ENCODE measurements at places on chromosomes 4 and X. TPM values are rescaled to one million over a fixed set of nuclear protein-coding genes. Genes with fewer than 3 reads are reported as not detected.

SRPX gene
- total RNA-seq, result 47.4 TPM

TXK gene
- 0.35 TPM for total RNA-seq

NDST4 gene
- 1.6 TPM for total RNA-seq

ATXN3L gene
- total RNA-seq, result not detected

ARMCX1 gene
- 74.7 TPM for total RNA-seq

NEK1 gene
- total RNA-seq, result 12.3 TPM

SPP1 gene
- 238 TPM for total RNA-seq

OTC gene
- total RNA-seq, result 0.04 TPM

SHOX gene
- 2.3 TPM for total RNA-seq

PABPC5 gene
- total RNA-seq, result 5.1 TPM

NPY5R gene
- total RNA-seq, result 0.13 TPM

ERCC6L gene
- 1.5 TPM for total RNA-seq

DNA sequence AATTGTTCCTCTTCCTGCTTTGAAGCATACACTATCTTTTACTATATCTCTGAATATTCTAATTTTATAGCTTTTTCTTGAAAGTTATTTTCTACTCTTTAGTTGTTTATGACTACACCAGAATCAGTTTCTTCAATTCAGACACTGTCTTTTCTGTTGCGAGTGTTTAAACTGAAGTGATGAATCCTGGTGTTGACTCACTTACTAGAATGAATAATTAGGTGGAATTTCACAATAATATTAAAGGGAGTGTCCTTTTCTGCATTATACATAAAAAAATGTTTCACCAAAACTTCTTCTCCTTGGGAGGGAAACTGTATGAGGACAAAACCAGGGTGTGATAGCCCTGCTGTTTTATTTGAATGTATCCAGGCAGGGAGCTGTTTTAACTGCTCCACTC is 1383.1 kb downstream of the C4orf33 start:
- no peaks in the 10 kb centered on the region for H3K27me3 ChIP-seq
- H3K36me3 ChIP-seq, result no peaks in the 10 kb centered on the region
- DNase-seq, result no peak
- no peak overlapping the region for H3K4me3 ChIP-seq
- H3K4me1 ChIP-seq, result no peaks in the 10 kb centered on the region

DNA sequence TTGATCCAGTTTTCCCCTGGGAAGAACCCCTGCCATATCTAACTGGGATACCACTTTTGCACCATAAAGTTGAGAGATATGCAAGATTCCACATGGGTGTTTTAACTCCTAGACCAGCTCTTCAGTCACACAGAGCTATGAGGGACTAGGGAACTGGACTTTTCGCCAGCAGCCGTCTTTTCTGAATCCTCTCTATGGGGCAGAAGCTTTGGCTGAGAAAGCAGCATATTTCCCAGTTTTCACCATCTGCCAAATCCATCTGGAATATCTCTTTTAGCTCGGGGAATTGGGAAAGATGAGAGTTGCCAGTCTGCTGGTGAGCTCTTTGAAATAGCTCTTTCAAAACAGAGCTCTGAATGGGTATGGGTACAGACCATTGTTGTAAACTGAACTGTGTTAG is 20.9 kb downstream of the APOOL start:
- H3K4me1 ChIP-seq, result no peaks in the 10 kb centered on the region
- H3K27me3 ChIP-seq, result peaks cover 7% of the 10 kb centered on the region
- no peak for DNase-seq
- H3K36me3 ChIP-seq, result no peaks in the 10 kb centered on the region
- H3K4me3 ChIP-seq, result no peak overlapping the region

DNA sequence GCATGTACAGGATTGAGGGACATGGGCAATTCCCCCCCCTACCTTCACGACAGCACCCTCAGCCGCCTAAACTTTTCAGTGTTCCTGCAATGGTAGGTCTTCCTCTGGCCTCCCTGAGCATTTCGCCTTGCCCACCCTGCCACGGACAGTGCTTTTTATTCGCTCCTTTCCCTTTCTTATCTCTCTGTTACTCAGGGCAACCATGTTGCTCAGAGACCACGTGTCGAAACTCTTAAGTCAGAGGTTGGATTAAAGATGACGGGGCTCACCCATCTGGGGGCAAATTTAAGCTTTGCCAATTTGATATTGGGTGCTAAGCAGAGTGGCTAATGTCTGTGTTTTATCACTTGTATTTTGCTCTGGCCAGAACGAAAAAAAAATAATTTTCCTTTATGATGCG is 20.4 kb downstream of the TENM3 start:
- no peak overlapping the region for H3K4me3 ChIP-seq
- H3K27me3 ChIP-seq, result no peaks in the 10 kb centered on the region
- no peak overlapping the region for H3K27ac ChIP-seq
- H3K4me1 ChIP-seq, result no peaks in the 10 kb centered on the region

GRCh38 chrX:64204252-64204651 is 1.3 kb downstream of the AMER1 start:
- H3K4me3 ChIP-seq, result peak overlapping the region; percentile 52
- peak; percentile 10 for DNase-seq
- H3K27me3 ChIP-seq, result no peaks in the 10 kb centered on the region
- peak overlapping the region; percentile 91 for H3K27ac ChIP-seq
- H3K36me3 ChIP-seq, result no peaks in the 10 kb centered on the region

GRCh38 chr4:38069271-38069760 is 109.1 kb downstream of the PTTG2 start:
- H3K27ac ChIP-seq, result no peak overlapping the region
- peaks cover 12% of the 10 kb centered on the region for H3K36me3 ChIP-seq
- H3K27me3 ChIP-seq, result no peaks in the 10 kb centered on the region
- no peak overlapping the region for H3K4me3 ChIP-seq

DNA sequence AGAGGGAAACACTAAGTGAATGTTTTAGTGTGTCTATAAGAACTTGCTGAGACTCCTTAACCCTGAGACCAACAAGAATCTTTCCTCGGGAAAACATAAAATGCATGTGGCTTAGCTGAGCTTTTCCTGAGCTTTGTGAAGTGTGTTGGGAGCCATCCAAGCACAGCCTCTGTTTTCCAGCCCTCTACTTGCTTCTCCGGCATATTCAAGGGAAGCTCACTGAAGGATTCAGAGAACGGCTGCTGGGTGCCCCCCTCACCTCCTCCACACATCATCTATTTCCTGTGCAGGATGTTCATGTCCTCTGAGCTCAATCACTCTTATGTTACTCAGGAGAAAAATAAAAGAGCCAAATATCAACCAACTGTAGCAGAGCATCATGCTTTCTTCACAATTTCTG is 492.1 kb downstream of the IL15 start:
- peak overlapping the region; percentile 57 for H3K27ac ChIP-seq
- H3K36me3 ChIP-seq, result peaks cover 3% of the 10 kb centered on the region
- no peaks in the 10 kb centered on the region for H3K27me3 ChIP-seq
- H3K4me3 ChIP-seq, result no peak overlapping the region
- H3K4me1 ChIP-seq, result no peaks in the 10 kb centered on the region

- DNase-seq, result peak; percentile 92
- H3K36me3 ChIP-seq, result no peaks in the 10 kb centered on the region
- H3K27me3 ChIP-seq, result peaks cover 25% of the 10 kb centered on the region
- no peak overlapping the region for H3K4me3 ChIP-seq
Observed at GRCh38 chr4:2393353-2394270, 24.8 kb downstream of the ZFYVE28 start.

GRCh38 chrX:333611-334311 is 15.2 kb upstream of the GTPBP6 start:
- no peak overlapping the region for H3K27ac ChIP-seq
- H3K4me3 ChIP-seq, result no peak overlapping the region
- H3K36me3 ChIP-seq, result peaks cover 56% of the 10 kb centered on the region
- H3K4me1 ChIP-seq, result peaks cover 11% of the 10 kb centered on the region
- DNase-seq, result no peak
- H3K27me3 ChIP-seq, result peaks cover 16% of the 10 kb centered on the region

- no peaks in the 10 kb centered on the region for H3K4me1 ChIP-seq
- DNase-seq, result peak; percentile 64
- peak overlapping the region; percentile 13 for H3K4me3 ChIP-seq
- no peak overlapping the region for H3K27ac ChIP-seq
- H3K27me3 ChIP-seq, result peaks cover 14% of the 10 kb centered on the region
- no peaks in the 10 kb centered on the region for H3K36me3 ChIP-seq
Observed at GRCh38 chrX:25144043-25144940, 128.5 kb upstream of the ARX start.

GRCh38 chr4:38456096-38456495 is 207.9 kb upstream of the KLF3 start:
- no peak for DNase-seq
- no peaks in the 10 kb centered on the region for H3K27me3 ChIP-seq
- no peaks in the 10 kb centered on the region for H3K4me1 ChIP-seq
- no peak overlapping the region for H3K27ac ChIP-seq

DNA sequence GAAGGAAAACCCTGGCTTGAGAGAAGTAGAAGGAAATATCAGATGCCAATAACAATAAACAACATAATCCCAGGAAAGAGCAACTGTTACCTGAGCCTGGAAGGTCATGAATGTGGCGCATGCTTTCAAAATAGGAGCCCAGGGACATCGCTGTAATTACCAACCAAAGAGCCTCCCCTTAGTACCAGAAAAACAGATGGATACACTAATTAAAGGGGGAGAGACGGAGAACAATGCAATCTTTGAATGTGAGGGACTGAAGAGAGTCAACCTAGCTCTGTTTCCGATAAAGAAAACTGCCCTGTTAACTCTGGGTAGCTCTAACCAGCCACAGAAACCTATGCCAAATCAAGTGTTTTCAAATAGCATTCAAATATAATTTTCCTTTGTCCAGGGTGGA is 161.4 kb downstream of the ENOX2 start:
- peaks cover 5% of the 10 kb centered on the region for H3K27me3 ChIP-seq
- no peaks in the 10 kb centered on the region for H3K4me1 ChIP-seq
- no peak for DNase-seq

GRCh38 chr4:29131304-29131703 is 1588.9 kb upstream of the PCDH7 start:
- no peaks in the 10 kb centered on the region for H3K4me1 ChIP-seq
- no peaks in the 10 kb centered on the region for H3K27me3 ChIP-seq
- DNase-seq, result no peak

DNA sequence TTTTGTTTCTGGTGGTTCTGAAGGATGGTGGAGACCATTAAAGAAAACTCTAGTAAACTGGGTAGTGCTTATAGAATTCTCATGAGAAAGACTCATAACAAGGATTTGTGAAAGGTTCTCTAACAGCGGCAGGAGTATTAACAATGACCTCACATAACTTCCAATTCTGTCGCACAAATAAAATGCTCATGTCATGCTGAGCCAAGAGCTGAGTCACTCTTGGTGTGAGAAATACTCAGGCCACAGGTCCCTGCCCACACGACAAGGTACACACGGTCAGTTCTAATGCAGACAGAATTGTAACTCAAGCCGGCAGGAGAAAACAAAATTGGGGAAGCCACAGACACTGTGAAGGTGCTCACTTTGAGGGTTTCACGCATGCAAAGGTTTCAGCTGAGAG is 34.4 kb upstream of the C4orf50 start:
- H3K4me1 ChIP-seq, result peaks cover 3% of the 10 kb centered on the region
- DNase-seq, result no peak
- H3K4me3 ChIP-seq, result no peak overlapping the region
- no peak overlapping the region for H3K27ac ChIP-seq
- no peaks in the 10 kb centered on the region for H3K36me3 ChIP-seq

DNA sequence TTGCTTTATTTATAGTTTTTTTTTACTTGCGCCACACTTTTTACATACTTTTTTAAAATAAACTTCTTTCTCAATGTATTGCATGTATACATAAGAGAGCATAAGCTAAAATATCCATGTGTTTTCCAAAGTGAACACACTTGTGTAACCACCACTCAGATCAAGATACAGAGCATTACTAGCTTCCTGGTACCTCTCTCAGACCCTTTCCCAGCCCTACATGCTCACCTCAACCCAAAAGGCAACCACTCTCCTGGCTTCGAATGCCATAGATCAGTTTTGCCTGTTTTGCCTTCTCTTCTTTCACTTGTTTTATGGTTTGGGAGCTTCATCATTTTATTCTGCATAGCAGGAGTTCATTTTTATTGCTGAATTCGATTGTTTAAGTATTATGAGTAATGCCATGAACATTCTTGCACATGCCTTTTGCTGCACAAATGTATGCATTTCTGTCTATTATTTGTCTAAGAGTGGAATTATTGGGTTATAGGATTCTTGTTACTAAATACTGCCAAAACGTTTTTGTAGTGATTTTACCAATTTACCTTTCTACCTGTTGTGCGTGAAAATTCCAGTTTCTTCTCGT is 45.9 kb upstream of the NUDT6 start:
- H3K4me1 ChIP-seq, result no peaks in the 10 kb centered on the region
- no peak for DNase-seq

GRCh38 chr4:128483816-128484215 is 196.2 kb upstream of the PGRMC2 start:
- peaks cover 3% of the 10 kb centered on the region for H3K4me1 ChIP-seq
- no peaks in the 10 kb centered on the region for H3K27me3 ChIP-seq
- peak; percentile 85 for DNase-seq
- H3K27ac ChIP-seq, result peak overlapping the region; percentile 33
- no peak overlapping the region for H3K4me3 ChIP-seq
- H3K36me3 ChIP-seq, result no peaks in the 10 kb centered on the region

GRCh38 chr4:8033067-8033755 is 93.5 kb upstream of the AFAP1 start:
- H3K4me3 ChIP-seq, result no peak overlapping the region
- no peak for DNase-seq
- H3K36me3 ChIP-seq, result no peaks in the 10 kb centered on the region
- H3K27me3 ChIP-seq, result peaks cover 5% of the 10 kb centered on the region

GRCh38 chr4:10253765-10254164 is 137.2 kb upstream of the WDR1 start:
- no peaks in the 10 kb centered on the region for H3K4me1 ChIP-seq
- no peaks in the 10 kb centered on the region for H3K36me3 ChIP-seq
- DNase-seq, result no peak
- no peak overlapping the region for H3K4me3 ChIP-seq
- no peaks in the 10 kb centered on the region for H3K27me3 ChIP-seq

GRCh38 chr4:43864616-43865146 is 583.9 kb downstream of the KCTD8 start:
- no peak overlapping the region for H3K27ac ChIP-seq
- H3K36me3 ChIP-seq, result no peaks in the 10 kb centered on the region
- no peaks in the 10 kb centered on the region for H3K4me1 ChIP-seq
- H3K4me3 ChIP-seq, result no peak overlapping the region
- no peak for DNase-seq

DNA sequence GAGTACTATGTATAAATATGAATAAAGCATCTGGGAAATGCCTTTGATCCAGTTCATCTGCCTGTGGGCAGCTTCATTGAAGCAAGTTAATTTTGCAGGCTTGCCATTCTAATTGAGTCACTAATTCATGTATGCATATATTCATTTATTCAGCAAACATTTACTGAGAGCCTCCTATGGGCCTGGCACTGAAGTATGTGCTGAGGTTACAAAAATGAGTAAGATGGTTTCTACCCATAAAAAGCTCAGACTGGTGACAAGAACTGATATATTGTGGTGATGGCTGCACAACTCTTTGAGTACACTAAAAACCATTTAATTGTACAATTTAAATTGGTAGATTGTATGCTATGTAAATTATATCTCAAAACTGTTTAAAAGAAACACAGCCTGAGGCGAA is 1.1 kb upstream of the MRPL1 start:
- H3K36me3 ChIP-seq, result no peaks in the 10 kb centered on the region
- no peak for DNase-seq
- H3K27ac ChIP-seq, result peak overlapping the region; percentile 100
- peaks cover 3% of the 10 kb centered on the region for H3K4me1 ChIP-seq
- H3K27me3 ChIP-seq, result no peaks in the 10 kb centered on the region
